MCF 10A (cell line): ENCODE measurements at places on chromosomes 1 and 21.
A peak's percentile ranks its signal among the peaks of the same experiment; 100 is the strongest.

DNA sequence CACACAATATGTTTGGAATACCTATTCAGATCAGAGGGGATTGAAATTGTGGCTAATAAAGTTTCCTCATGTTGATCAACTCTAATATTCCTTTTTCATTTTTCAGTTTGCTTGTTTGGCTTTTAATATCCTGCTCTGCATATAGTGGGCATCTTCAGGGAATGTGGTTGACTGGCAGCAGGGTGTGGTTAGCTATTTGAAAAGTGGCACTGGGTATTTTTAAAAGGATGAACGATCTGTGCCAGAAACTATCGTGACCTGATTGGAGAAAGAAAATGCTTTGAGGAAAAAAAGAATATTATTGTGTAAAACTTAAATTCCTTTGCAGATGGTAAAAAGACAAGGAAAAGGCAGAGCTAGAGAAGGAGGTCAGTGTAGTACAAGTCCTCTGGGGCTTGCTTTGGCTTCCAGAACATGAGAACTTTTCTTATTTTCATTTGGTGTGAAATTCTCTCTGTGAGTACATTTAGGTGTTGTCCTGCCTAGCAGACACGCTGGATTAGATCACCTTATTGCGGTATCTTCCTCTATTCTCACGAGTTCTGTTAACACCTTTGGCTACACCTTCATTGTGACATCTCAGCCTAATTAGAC, 329.7 kb upstream of the SNX7 start:
- DNase-seq = no peak

DNA sequence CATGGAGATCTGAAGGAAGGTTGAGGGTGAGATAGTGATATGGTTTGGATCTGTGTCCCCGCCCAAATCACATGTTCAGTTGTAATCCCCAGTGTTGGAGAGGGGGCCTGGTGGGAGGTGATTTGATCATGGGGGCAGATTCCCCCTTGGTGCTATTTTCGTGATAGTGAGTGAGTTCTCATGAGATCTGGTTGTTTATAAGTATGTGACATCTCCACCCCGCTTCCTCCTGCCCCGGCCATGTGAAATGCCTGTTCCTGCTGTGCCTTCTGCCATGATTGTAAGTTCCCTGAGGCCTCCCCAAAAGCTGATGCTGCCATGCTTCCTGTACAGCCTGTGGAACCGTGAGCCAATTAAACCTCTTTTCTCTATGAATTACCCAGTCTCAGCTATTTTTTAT, 451.9 kb upstream of the VAMP3 start:
- DNase-seq = no peak

GRCh38 chr21:36388096-36388495, 2.9 kb downstream of the CHAF1B start:
- DNase-seq = no peak

DNA sequence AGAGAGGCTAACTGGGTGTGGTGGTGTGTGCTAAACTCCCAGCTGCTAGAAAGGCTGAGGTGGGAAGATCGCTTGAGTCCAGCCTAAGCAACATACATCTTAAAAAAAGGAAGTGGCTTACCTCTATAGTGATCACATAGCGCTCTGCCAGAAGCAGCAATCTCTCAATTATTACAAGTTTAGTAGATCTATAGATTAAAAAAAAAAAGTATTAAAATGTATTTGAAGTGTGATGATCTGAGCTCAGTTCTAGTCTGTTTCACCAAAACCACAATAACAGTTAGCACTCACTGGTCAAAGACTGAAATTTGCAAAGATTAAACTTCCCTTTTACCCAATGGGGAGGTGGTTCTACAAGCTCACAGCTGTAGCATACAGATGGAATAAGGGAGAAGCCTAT, 76.3 kb downstream of the USP24 start:
- no peak for DNase-seq

- no peak for DNase-seq
Observed at GRCh38 chr1:236812334-236813030, 17.4 kb downstream of the MTR start.

GRCh38 chr1:64623750-64624191, 121.1 kb upstream of the RAVER2 start:
- peak; percentile 86 for DNase-seq

DNA sequence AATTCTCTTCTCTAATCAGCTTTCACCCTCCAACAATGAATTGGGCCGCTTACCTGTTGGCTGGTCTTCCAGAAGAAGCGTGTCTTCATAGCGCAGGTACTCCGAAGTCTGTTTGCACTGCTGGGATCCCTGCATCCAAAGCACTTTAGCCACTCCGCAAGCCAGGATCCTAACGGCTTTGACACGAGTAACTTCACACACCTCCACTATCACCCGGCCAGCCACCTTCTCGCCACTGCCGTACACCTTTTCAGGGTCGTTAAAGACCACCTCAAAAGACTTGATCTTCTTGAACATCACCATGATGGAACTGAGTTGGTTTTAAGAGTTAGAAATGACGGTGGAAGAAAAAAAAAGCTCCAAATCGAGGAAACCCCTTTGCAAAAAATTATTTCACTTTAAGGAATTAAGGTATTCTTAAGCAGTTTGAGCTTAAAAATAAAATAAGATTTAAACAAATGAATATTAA, 381 bp downstream of the TXNIP start:
- DNase-seq = no peak

GRCh38 chr21:41357546-41357945, 4.3 kb upstream of the MX2 start:
- DNase-seq = no peak

GRCh38 chr1:168273575-168273974, 7.1 kb upstream of the TBX19 start:
- no peak for DNase-seq

GRCh38 chr1:220067269-220068204, 21.2 kb upstream of the EPRS1 start:
- peak; percentile 33 for DNase-seq

DNA sequence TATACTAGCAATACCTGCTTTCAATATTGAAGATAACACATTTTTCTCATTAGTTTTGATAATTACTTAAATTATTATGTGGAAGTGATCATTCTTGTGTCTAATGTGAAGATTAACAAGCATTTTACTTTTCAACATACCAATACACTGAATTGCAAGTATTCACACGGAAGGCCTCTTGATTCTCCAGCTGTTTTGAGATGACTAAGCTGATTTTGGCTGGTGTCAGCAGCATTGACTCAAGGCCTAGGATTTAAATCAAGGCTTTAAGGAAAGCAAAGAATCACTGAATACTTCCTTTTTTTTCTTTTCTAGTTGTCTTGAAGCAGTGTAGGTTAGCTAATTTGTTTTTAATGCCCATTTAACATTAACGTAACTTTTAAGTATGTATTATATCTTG, 373.7 kb downstream of the SRGAP2C start:
- peak; percentile 71 for DNase-seq

DNA sequence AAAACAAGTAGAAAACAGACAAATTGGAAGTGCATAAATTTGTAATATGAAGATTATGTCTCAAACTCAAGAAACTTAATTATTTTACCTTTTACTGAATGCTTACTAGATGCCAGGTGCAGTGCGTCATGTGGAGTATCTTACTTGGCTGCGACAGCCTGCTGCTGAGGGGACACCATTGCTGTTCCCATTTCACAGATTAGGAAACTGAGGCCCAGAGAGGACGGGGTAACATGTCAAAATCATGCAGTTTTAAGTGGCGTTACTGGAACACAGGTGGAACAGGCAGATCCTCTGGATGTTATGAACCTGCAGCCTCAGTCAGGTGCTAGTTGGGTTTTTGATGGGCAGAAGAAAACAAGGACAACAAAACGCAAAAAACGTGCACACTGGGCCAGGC, 7.3 kb upstream of the DHRS3 start:
- no peak for DNase-seq

DNA sequence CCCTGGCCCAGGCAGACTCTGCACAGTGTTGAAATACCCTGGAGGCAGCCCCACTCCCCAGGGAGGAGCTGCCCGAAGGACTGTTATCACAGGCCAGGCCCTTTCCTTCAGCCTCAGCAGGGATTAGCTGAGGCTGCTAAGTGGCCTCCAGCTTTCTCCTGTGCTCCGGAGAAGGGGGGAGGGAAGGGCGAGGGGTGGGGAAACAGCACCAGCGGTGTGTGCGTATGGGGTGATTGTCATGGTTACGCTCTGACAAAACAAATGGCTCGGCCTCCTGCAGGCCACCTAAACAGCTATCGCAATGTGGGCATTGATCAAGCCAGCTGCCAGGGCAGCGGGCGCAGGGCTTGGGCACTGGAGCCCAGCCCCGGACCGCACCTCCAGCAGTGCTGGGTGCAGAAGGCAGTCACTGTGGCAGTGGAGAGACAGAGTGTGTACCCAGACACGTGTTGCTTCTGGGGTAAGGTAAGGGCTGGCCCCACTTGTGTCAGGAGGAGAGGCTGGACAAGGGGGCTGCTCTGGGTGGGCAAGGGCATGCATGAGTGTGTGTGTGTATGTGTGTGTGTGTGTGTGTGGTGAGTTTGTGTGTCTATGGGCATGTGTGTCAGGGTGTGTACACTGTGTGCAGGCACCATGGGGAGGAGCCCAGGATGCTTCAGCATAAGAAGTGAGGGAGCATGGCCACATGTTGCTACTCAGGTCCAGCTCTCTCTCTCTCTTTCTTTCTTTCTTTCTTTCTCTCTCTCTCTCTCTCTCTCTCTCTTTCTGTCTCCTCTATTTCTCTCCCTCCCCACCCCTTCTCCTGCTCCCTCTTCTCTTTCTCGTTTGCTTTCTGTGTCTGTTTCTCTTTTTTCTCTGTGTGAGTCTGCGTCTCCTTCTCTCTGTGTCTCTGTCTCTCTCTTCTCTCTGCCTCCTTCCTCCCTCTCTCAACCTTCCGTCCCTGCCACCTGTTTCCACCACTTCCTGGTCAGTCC, at the start of gene VWA5B1:
Gene VWA5B1 (plus strand): TSS at position 252 of the 974 bp plus-strand sequence. CDS start 19,727 bp downstream, outside the sequence.
- no peak for DNase-seq

DNA sequence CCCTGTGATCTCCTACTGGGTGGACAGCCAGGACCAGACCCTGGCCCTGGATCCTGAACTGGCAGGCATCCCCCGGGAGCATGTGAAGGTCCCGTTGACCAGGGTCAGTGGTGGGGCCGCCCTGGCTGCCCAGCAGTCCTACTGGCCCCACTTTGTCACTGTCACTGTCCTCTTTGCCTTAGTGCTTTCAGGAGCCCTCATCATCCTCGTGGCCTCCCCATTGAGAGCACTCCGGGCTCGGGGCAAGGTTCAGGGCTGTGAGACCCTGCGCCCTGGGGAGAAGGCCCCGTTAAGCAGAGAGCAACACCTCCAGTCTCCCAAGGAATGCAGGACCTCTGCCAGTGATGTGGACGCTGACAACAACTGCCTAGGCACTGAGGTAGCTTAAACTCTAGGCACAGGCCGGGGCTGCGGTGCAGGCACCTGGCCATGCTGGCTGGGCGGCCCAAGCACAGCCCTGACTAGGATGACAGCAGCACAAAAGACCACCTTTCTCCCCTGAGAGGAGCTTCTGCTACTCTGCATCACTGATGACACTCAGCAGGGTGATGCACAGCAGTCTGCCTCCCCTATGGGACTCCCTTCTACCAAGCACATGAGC, 17.2 kb upstream of the SLC25A44 start:
- DNase-seq = no peak

- no peak for DNase-seq
Observed at GRCh38 chr1:20386323-20387081, 95.8 kb downstream of the VWA5B1 start.

DNA sequence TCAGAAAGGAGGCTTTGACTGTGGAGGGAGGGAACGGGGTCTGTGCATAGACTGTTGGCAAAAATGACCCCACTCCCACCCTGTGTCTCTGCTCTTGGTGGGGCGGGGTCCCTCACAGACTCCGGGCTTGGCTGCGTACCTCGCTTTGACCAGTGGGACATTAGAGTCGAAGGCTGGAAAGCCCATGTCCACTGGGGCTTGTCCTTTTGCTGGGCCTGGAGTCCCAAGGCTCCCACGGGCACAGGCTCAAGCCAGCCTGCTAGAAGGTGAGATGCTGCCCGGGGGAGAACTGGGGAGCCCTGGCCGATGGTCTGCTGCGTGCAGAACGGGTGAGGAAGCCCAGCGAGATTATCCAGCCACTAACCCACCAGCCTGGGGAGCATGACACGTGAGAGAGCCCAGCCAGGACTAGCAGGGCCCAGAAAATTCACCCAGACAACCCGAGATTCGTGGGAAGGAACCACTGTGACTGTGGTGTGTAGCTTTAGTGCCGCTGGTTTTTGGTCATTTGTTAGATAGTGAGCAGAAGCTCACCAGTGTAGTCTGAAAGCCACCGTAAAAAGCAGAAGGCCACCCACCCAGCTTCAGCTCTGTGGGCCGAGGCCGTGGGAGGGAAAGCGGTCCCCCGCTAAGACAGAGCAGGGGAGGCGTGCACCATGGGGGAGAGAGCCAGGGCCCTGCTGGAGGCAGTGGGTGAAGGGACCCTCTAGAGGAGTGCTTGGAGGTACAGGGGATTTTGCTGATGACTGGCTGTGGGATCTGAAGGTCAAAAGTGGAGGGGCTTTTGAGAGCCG, 78.3 kb upstream of the C1orf174 start:
- DNase-seq = no peak

DNA sequence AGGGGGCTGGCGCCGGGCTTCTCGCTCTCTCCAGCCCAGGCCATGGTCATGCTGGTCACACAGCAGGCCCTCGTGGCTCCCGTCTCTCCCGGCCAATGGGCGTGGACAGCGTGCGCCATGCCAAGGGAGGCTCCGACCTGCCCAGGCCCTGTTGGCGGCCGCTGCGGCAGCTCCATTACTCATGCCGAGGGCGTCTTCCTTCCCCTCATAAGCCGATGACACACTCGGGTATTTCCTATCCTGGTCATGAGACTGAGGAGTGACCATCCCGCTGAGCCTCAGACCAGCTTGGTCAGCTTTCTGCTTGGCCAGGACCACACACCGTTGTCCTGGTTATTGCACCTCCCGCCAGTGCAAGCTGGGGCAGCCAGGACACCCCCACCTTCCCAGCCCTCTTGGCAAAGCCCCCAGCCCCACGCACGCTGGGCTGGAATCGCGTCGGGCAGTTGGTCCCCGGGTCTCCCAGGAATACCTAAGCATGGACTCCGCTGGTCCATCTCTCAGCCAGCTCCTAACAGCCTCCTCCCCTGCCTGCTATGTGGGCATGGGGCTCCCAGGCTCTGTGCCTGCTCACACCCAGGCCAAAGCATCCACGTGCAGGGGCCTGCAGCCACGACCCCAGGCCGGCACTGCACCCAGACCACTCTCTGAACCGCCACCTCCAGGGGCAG, 49.8 kb downstream of the ARHGEF16 start:
- DNase-seq = peak; percentile 91

DNA sequence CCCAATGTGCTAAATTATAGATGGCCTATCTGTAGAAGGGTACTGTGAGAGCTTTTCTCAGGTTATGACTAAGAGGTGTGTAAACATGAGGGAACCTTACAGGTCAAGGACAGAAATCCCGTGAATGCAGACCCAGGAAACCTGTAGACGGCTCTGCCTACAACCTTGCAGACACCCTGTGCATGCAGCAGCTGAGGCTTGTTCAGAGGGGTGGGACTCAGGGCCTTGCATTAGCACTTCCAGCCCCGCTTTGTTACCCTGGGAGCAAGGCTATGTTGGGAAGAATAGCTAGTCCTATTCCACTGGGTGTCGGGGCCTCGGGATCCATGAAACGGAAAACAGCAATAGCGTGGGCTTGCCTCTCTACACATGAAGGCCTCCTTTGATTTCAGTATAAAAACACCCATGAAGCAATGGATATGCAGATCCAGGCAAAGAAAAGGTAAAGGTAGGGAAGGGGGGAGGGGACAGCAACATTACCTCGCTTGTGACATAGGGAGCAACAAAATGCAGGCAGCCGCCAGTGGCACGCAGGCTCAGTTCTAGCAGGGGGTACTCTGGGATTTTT, 9.5 kb upstream of the NDUFS5 start:
- no peak for DNase-seq
